DMS153 (cell line): ENCODE measurements at places on chromosomes 7 and 10.

- DNase-seq, result no peak
Measured at GRCh38 chr10:89032141-89032891, 41.7 kb downstream of the FAS start.

- DNase-seq, result no peak
Measured at GRCh38 chr7:99099499-99100077, 44.3 kb downstream of the SMURF1 start.

DNA sequence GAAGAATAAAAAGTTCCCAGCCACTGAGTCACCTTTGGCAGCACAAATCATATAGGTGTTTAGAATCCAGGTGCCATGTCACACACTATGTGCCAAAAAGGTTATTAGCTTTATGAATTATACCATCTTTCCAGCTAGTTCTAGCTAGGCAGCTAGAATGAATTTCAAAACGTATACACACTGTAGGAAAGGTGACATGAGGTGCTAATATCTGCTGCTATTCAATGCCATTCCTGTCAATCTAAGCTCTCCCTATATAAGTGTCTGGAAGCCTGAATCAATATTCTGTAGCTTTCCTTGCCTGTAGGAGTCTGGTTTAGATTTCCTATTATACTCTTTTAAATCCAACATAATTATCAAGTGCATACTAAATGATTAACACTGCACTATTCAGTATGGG lies 868.6 kb downstream of the GATA3 start:
- no peak for DNase-seq

GRCh38 chr10:113647812-113648211 lies 16.0 kb downstream of the NRAP start:
- no peak for DNase-seq

- no peak for DNase-seq
Measured at GRCh38 chr7:98254951-98255610, 3.0 kb upstream of the TECPR1 start.
